Caki2 (cell line): ENCODE measurements at places on chromosomes 2 and 18. TPM values are rescaled to one million over a fixed set of nuclear protein-coding genes. Genes with fewer than 3 reads are reported as not detected.

VWA3B gene
- total RNA-seq: not detected in 2 replicates

FAM237A gene
- not detected in 2 replicates for total RNA-seq

CYS1 gene
- total RNA-seq: 3.2 and 5.7 TPM in 2 replicates

GBX2 gene
- total RNA-seq: 2.9 TPM in 1 of 2 replicates, not detected in the other

CLEC4F gene
- not detected in 2 replicates for total RNA-seq
